NCI-H1436 treated with DMSO at 0.1 percent for 48 hours (cell line): ENCODE measurements at places on chromosomes 13 and 19.

DNA sequence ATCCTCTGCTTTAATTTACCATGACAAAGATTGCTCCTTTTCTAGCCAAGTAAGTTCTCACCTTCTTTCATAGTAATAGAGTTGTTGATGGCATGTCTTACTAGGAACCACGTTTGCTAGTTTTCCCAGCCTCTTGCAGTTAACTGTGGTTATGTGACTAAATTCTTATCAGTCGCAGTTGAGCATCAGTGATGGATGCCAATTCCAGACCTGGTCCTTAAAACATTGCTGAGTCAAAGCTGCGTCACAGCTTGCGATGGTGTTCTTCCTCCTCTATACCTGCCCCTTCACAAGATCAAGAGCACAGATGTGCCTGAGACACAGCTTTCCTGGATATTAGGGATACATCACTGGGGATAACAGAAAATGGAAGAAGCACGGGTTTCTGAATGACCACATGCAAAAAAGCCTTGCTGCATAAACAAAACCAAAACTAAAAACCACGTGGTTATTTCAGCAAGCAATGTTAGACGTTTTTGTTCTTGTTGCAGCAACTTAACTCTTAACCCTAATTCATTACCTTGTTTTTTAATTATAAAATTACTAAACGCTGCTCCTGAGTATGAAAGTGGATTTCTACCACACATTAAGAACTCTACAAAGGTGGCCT is 97.6 kb upstream of the DACH1 start:
- DNase-seq = no peak

GRCh38 chr19:13817018-13817614 is 21.9 kb downstream of the ZSWIM4 start:
- peak; percentile 82 for DNase-seq

DNA sequence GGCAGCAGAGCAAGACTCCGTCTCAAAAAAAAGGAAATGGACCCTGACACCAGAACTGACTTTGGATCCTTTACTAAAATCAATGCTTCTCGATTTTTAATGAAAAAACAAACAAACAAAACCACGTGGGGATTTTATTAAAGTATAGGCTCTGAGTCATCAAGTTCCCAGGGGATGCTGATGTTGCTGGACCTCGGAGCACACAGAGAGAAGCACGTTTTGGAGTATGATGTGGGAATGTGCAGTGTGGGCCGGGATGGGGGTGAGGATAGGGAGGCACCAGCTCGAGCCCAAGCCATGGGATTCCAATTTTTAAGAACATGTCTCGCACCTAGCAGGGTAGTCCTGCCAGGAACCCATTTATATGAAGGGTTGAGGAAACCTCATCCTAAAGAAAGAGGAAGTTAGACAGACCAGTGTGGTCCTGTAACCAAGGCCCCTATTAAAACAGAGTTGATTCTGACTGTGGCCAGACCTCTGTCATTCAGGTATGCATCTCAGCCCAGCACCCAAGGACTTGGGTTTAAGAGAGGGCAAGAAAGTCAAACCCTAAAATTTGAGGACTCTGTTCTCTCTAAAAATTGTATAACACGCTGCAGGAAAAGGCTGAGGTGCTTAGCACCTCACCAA is 6.4 kb downstream of the FLT1 start:
- no peak for DNase-seq

DNA sequence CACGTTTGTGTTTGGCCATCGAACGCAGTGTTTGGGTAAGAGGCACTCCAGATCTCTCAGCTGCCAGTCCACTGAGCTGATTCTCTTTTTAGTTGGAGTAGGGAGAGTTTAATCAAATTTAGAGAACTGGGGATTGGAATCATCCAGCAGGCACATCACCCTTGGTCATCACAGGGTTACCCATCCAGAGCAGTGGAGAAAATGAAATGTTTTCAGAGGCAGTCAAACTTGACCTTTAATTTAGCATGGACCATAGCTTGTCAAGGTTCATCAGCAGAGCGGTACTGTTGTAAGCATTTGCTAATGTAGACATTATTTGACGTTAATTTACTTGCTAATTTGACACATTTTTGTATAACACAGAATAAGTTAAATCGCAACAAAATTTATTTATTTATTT is 18.4 kb upstream of the FRY start:
- DNase-seq = no peak

DNA sequence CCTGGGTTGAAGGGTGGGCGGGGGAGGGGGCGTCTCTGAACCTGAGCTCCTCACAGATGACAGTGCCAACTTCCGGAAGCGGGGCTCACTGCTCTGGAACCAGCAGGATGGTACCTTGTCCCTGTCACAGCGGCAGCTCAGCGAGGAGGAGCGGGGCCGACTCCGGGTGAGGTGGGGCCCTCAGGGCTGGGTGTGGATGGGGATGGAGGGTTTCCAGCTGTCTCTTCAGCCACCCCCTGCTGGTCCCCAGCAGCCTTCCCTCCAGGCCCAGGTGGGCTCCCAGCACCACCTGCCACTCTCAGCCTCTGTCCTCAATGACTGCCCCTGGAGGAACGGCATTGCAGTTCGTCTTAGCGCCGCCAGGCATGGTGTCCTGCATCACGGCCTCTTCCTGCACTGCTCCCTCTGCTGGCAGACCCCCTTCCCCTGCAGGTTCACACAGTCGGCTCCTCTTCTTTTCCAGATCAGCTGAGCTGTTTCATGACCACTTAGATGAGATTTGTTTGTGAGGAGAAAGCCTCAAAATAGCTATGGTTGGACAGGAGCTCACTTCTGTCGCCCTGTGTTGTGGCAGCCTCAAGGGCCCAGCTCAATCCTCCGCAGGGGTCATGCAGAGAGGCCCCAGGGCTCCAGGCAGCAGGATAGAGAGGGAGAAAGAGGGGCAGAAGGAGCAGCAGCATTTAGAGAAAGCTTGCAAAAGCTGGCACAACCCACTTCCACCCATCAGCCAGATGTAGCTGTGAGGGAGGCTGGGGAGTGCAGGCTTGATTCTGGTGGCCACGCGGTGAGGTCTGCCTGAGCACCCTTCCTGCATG is 2.5 kb upstream of the GARIN5A start:
- no peak for DNase-seq

- no peak for DNase-seq
These were observed 349.0 kb downstream of the EFNB2 start for GRCh38 chr13:106186366-106187030.

DNA sequence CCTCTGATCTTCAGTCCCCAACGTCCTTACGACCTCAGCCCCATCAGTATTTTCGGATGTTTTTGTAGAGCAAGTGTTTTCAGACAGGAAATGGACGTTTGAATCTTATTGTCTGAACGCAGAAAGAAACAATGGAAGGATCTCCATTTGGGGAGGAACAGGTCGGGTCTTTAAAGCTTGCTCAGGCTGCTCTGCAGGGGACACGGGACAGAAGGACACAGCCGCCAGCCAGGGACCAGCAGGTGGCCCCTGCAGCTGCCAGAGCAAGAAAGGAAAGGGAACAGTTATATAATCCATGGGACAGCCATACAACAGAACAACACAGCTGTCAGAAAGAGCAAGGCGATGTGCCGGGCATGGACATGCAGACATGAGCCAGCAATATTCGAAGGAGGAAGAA is 18.5 kb upstream of the IGLON5 start:
- no peak for DNase-seq
